T-helper 2 cell treated with Interferon-gamma antibody and Interleukin-4, amounts not matched to agents 5 μg/mL and 100 μg/mL, for 36 hours (primary cell): ENCODE measurements at places on chromosomes 6 and 20.

DNA sequence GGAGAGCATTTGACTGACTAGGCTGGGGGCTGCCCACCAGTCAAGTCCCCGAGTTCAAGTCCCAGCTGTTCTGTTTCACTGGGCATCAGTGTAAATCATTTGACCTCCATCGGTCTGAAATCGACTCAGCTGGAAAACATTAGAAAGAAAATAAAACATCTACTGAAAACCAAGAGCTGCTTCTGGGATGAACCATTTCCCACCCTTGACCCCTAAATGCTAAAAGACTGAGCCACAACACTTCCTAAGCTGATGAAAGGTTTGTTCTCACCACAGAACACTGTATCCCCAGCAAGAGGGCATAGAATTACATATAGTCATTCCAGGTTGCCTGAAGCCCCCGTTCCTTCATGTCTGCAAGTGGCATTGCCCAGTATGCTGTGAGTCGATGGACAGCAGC lies 237.0 kb upstream of the TAB2 start:
- DNase-seq = no peak

GRCh38 chr6:150032598-150032997 lies 7.3 kb upstream of the RAET1L start:
- no peak for DNase-seq

DNA sequence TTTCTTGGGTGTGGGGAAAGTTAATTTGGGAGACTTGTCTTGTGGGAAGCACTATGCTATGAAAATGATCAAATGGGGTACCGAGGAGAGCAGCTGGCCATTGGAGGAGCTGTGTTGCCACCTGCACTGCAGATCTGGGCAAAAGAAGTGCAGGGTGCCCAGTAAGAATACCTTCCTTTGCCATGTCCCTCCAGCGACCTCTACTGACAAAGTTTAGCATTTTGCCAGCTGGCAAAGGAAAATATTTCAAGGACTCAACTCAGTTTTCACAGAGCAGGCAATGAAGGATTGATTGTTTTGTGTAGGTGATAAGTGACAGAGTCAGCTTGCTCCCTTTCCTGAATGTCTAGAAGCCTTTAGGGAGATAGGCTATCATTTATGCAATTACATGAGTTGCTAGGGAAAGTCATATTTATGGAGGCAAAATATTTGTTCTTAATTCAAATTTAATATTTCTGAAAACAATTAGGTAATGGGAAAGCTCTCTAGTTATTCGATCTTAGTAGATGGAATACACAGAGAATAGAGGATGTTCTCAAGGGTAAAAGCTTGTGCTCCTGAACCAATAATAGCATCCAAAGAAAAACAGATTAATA lies 118.4 kb downstream of the FARS2 start:
- DNase-seq = peak; percentile 13

DNA sequence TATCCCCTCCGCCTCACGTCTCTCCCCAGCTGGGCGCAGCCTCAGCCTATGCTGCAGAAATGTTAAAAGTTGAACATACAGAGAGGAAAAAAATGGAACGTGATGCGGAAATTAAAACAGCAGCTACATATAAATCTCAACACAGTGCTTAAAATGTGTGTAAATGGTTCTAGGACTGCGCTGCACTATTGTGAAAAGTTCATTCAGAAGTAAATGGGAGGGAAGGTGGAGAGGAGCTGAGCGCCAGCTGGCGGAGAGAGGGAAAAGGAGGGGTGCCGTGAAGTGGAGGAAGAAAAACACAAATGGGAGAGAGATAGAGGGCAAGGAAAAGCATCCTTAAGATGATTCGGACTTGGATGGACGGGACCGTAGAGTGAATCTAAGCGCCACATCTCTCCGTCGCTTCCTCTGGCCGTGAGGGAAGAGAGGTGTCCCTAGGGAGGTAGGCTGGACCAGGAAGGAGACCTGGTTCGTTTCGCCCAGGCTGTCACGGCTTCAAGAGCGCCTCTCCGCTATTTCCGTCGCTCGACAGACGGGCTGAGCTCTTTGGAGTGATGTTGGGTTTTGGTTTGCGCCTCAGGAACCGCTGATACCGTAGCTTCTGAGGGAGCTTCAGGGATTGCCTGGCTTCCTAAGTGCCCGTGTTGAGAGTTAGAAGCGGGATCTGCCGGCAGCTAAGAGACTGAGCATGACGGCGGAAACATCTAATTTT lies 113.7 kb downstream of the TRIM27 start:
- DNase-seq = no peak

DNA sequence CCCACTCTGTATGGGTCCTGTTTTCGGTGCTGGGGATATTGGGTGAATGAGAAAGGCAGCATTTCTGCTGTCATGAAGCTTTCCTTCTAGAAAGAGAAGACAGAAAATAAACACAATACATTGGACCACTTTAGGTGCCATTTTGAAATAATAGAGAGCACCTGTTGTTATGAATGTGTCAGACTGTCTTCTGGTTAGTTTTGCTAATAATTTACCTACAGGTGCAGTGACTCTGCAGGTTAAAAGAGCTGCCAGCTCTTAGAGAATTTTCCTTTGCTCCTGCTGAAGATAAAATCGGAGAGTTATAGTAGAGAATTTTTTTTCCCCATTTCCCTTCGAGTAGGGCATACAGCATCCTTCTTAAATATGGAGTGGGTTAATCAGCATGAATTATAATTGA lies 21.9 kb upstream of the GCLC start:
- no peak for DNase-seq

DNA sequence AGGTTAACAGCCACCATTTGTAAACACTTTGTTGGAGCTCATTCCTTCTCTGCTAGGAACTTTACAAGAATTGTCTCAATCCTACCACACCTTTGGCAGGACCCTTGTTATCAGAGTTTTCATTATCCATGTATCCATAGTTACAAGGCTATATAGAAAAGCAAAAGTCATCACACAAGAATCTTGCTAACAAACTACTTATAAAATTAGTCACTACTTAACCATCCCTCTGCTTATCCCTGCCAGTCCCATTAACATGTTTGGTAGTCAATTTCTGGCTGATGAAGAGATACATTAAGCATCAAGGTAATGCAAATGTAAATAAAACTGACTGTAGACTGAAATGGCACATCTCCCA lies 10.4 kb downstream of the ZSWIM3 start:
- DNase-seq = no peak

- no peak for DNase-seq
Measured at GRCh38 chr6:38570750-38571149, 69.0 kb downstream of the BTBD9 start.

- DNase-seq = no peak
Measured at GRCh38 chr6:159163901-159164370, 5.3 kb upstream of the FNDC1 start.

DNA sequence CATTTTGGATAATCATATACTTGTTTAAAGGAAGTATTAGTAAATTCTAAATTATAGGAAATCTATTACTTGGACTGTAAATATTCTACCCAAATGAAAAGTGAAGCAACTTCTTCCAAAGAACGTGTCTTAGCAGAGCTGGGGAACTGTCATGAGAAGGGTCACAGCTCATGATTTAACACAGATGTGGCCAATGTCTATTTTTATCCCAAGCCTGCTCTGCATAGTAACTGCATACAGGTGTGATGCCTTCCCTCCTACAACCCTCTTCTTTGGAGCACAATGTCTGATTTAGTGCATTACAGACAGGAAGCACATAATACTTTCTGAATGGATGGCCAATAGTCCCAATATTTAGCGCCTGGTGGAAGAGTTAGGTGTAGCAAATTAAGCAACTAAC lies 138.7 kb upstream of the THEMIS start:
- DNase-seq = no peak

DNA sequence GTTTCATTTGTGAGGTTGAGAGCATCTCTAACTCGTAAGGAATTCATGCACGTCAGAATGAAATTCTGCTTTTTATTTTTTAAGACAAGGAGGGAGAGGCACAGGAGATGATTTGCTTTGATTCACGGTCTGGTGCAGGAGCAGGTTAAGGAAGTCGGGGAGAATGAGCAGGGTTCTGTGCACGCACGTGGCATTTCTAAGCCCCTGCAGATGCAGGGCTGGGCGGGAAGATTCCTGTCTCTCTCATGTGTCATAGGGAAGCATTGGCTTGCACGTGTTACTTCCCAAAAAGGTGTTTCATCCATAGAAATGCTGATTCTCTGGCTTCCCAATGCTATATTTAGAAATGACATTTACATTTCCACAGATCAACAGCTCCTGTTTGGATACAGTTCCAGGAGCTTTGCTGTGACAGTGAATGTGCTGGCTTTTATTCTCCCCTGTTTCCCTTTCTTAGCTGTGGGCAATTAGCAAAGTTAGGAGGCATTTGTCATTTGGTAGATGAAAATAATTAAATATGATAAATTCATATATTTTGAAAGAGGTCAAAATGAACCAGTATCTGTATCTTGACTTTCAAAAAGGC lies 119.7 kb upstream of the ZFP64 start:
- no peak for DNase-seq
